ENCODE measurements at places on chromosomes 4 and X.

GRCh38 chr4:128560754-128561495, 248.6 kb upstream of the JADE1 start:
- no peak for DNase-seq

DNA sequence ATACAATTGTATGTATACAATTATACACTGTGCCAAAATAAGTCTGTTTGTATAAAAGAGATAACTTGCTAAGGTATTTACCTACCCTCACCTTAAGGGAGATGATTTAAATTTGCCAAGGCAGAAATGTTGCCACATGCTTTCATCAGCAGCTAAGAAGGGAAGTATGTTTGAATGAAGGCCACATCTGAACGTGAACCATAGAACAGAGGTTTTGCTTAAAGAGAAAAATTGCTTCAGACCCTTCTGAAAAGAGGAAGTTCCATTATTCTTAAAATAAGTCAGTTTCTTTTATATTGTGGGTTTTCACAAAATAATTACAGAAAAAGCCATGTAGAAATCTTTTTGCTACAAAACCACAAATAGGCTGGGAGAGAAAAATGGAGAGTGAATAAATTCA, 621.5 kb upstream of the HTR2C start:
- DNase-seq, result no peak

GRCh38 chrX:48736878-48737212, 24.7 kb upstream of the GLOD5 start:
- DNase-seq, result no peak

- no peak for DNase-seq
Observed at GRCh38 chrX:133005042-133005441, 46.6 kb upstream of the HS6ST2 start.

- no peak for DNase-seq
Observed at GRCh38 chr4:125187226-125188176, 127.3 kb upstream of the FAT4 start.

- DNase-seq, result no peak
Observed at GRCh38 chrX:49892542-49892941, 13.3 kb downstream of the USP27X start.

Data from GM12864 (cell line).